Activated CD4-positive, alpha-beta T cell treated with anti-CD3 and anti-CD28 coated beads for 36 hours (primary cell): ENCODE measurements at places on chromosomes 2 and 18.

DNA sequence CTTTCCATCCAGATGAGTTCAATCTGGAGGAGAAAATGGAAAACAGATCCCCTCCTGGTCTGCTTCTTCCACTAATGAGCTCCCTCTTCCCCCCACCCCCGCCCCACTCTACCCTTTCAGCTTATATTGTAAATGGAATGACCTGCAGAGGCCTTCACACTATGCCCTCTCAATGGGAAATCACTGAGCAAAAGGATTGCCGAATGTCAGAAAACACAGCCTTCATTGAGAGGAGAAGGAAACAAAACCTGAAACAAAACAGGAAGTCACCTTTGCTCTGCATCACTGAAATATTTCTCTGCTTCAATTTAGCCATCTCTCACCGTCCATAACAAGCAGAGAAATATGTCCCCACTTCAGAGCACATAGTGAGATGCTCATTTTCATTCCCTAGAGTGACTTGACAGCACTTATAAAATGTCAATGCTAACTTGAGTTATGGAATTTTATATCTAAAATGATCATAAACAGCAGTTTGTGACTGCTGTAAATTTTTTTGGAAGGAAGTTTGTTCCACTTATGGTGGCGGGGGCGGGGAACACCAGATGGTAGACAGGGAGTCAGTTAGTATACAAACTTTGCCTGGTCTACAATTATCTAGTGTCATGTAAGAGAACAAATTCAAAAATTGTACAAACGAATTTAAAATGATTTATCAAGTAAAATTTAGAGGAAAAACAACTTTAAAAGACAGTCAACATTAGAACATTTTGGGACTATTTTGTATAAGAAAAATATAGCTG lies 1.8 kb upstream of the FRZB start:
- no peak for DNase-seq

DNA sequence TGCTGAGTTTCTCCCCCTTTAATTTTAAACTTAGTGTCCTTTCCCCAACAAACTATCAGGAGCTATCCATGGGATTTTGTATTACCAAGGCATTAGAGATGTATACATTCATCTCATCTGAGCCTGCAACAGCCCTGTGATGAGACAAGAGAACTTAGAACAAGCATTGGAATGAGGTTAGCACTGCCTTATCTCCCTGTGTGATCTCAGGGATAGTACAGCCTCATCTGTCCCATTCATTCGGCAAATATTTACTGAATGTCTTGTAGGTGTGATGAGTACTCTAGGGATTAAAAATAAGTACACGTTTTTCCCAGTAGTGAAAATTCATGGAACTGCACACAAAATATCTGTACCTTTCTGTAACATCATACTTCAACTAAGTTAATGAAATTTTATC lies 45.6 kb downstream of the PAIP2B start:
- DNase-seq = no peak

- peak; percentile 32 for DNase-seq
Observed at GRCh38 chr2:240435948-240436682, 652 bp downstream of the GPC1 start.

DNA sequence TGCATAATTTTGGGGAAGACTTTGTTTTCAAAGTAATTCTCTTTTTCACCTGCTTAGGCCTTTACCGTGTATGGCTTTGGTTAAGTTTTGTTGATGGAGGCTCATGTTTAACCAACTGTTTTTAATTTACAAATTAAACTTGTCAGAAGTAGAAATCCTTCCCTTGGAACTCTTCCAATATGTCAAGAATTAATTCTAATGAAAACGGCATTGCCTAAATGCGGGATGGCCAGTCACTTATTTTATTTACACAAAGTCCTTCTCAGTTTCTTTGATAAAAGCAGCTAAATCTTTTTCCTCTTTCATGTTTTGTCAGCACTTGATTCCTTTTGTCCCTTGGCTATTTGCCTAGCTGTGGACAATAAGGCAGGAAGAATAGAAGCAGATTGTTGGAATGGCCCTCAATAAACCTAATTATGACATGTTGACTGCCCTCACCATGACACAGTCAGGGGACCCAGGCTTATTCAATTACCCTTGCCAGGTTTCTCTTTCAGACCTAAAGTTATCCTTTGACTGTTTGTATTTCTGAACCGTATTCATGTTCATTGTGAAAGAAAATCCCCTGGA lies 26.3 kb downstream of the PAX3 start:
- DNase-seq = no peak

DNA sequence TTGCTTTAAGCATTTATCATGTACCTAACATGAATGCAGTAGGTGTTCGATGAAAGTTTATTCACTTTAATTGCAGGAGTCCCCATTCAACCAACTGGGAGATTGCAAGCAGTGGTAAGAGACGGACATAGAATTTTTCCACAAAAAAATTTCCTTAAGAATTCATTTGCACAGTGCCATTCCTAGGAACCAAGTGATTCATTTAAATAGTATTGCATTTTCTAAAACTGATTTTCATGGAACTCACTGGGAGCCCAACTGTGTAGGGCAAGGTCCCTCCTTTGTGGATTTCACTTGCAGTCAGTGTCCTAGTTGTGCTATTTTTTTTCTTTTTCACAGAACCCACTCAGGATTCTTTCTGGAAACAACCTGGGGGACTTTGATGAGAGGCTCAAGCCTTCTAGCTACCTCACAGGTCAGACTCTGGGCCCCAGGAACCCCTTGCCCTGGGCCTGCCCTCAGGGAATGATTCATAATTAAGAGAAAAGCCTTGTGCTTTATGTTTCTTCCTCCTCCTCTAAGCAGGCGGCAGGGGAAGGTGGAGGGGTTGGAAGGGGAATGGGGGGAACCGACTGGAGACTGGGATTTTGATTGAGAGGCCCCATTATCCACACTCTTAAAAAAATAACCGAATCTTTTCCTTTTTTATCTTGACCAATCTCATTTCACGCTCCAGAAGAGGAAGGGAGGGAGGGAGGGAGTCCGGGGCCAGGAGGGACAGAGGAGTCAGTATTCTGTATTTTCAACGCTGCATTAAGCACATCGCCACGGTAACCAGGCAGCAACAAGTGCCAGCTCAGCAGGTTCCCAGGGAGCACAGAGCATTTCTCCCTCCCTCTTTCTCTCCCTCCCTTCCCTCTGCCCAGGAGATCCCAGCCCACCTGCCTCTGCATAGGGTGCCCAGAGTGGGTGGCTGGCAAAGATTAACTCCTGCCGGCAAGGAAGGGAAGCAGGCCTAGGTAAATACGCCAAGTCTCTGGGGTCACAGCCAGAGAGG lies 51.8 kb downstream of the PSD4 start:
- no peak for DNase-seq

- no peak for DNase-seq
Observed at GRCh38 chr2:55112229-55113031, 62.2 kb upstream of the RTN4 start.

DNA sequence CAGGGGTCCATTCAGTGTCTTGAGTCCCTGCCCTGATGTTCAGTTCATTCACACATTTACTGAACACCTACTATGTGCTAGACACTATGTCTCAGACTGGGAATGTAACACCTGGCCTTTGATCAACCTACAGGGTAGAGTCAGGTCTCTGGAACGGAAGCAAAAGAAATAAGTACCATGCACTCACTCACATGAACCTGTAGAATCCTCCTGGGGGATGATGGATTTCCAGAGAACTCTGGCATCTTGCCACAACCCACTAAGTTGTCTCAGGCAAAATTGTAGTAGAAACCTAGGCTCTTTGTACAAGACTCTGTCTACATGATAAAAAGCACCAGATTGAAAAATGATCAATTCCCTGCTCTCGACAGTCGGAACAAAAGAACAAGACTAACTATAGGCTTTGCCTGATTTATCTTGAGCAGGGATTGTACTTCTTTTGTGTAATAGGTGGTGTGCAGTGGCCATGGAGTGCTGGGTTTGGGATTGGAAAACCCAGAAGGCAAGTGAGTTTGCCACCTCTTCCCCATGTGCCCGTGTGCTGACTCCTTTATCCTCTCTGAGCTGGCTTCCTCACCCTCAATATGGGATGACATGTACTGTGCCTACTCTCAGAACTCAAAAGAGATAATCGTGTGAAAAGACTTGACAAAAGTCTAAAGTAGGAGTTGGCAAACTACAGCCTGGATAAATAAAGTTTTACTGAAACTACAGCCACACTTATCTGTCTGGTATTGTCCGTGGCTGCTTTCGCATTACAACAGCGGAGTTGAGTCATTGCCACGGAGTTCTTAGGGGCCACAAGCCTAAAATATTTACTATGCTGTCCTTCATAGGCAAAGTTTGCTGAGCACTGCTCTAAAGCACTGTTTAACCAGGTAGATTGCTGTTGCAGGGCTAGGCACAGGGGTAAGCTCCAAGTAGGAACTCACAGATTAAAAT lies 4.4 kb downstream of the CAPN14 start:
- no peak for DNase-seq
